ENCODE measurements at places on chromosomes 6 and 20.

- no peak for DNase-seq
Observed at GRCh38 chr6:88910922-88911778, 52.3 kb downstream of the RNGTT start.

DNA sequence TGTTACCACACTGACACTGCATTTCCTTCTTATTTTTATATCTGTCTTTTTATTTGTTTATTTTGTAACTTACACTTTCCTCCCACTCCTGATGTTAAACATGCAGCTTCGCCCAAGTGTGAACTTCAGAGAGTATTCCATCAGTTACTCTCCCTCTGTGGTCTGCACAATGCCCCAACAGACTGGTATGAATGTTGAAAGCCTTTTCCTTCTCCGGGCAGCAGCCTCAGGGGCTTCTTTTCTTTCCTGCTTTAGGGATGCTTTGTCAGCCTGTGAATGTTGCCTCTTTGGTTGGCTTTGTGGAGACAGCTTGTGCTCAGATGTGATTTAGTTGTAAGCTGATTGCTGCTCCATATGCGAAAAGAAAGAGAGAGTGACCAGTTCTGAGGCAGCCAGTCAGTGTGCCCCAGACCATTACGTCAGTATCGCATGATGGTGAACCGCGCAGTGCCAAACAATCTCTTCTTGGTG is 44.0 kb downstream of the SMPDL3A start:
- DNase-seq: no peak

GRCh38 chr20:37764333-37764935 is 70.6 kb downstream of the CTNNBL1 start:
- DNase-seq: no peak

- no peak for DNase-seq
Observed at GRCh38 chr6:16058201-16058928, 70.5 kb upstream of the MYLIP start.

All from activated CD4-positive, CD25-positive, alpha-beta regulatory T cell (primary cell).